ENCODE measurements at places on chromosomes 3 and 15. TPM values are rescaled to one million over a fixed set of nuclear protein-coding genes. Genes with fewer than 3 reads are reported as not detected.

DNA sequence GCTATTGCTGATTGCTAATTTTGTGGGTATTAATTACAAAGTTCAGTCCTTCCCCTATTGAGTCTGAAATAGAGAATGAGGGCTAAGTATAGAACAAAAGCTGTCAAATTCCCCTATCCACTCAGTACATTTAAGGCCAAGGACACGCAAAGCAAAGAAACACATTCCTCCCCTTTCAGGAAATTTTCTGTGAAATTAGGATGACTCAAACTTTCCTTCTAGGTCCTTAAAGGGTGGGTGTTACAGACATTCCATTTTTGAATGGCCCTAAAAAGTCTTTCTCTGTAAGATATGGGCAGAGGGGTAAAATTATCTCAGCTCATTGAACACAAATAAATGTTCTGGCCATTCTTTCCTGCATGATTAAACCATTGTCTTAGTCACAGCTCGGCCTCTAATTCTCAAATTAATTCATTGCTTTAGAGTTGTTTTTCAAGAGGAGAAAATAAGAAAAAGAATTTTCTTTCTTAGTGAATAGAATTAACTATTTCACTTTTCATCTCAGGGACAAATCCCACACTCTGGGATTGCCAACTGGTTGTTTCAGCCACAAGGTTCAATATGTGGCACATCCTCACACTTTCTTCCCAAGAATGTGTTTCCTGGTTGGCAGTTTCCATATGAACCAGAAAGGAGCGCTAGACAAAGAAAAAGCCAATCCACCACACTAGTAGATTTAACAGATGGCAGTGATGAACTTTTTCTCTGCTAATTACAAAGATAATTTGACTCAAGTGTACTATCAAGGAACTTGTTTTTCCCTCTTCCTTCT, 424.1 kb downstream of the ZNF385D start:
- peak; percentile 68 for DNase-seq

DNA sequence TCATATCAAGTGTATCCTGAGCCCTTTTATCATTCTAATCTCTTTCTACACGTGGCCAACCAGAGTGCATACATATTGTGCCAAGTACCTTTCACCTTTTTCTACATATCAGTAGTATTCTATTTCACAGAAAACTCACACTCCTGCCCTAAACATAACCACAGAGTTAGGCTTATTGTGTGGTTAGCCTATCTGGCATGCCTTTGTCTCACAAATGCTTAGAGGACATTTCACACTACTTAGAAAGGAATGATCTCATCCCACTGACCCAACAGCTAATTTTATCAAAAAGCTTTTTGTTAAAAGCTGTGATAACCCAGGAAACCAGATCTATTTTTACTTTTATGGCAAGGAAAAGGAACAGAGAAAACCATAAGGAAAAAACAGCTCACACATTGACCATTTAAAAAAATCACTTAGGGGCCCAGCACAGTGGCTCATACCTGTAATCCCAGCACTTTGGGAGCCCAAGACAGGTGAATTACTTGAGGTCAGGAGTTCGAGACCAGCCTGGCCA, 17.8 kb upstream of the MAP4 start:
- DNase-seq: peak; percentile 82

DNA sequence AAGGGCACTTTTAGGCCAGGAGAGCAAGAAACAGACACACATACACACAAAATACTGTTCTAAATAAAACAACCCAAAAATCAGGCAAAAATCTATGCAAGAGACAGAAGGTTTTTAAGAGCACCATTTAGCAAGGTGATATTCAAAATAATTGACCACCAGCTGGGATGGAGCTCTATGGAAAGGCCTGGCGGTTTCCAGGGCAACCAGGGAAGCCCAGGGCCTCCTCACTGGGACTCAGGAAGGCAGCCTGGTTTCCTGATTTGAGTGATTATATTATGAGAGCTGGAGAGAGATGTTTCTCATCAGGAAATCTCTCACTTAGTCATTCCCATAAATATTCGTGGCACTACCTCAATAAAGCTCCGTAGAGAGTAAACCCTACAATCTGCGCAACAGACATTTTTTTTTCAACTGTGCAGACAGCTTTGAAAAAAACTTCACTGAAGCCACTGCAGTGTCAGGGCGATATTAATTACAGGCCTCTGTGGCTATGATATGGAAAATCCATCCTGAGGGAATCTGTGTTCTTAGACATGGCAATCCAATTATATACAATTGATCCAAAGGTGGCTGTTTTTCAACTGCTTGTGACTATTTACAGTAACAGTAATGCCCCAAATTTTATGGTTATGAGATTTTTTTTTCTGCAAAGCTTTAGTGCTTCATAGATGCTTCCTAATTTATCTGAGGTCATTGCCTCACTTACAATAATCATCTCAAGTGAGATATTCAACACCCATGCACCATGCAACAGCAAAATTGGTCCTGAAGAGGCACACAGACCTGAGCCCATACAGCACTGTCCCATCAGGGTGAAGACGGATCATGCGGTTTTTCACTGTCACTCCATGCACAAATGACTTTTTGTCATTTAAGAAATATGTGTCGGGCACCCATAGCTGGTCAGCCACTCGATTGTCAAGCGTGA, 152.1 kb downstream of the GABRB3 start:
- DNase-seq: no peak

DNA sequence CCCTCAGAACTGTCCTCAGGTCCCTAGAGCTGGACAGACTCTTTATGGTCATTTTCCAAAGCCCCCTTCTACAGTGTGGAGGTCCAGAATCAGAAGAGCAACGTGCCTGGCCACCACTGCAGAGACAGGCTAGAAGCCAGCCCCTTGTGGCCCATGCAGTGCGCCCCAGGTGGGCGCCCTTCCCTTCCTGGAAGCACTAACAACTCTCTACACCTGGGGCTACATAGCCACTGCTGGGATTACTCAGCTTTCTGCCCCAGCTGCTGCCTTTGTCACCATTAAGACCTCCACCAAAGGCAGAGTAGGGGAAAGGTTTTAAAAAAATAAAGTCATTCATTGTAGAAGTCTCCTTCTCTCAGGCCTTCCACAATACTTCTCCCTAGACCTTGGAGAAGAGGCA, 2.3 kb downstream of the RASGRP1 start:
- DNase-seq: no peak

GRCh38 chr3:134009345-134010000, 20.3 kb downstream of the SLCO2A1 start:
- DNase-seq: peak; percentile 66

GRCh38 chr3:52396907-52397591, 47.9 kb downstream of the SEMA3G start:
- DNase-seq: no peak

- DNase-seq: peak; percentile 65
Observed at GRCh38 chr3:113758389-113759024, 11.7 kb downstream of the ATP6V1A start.

DNA sequence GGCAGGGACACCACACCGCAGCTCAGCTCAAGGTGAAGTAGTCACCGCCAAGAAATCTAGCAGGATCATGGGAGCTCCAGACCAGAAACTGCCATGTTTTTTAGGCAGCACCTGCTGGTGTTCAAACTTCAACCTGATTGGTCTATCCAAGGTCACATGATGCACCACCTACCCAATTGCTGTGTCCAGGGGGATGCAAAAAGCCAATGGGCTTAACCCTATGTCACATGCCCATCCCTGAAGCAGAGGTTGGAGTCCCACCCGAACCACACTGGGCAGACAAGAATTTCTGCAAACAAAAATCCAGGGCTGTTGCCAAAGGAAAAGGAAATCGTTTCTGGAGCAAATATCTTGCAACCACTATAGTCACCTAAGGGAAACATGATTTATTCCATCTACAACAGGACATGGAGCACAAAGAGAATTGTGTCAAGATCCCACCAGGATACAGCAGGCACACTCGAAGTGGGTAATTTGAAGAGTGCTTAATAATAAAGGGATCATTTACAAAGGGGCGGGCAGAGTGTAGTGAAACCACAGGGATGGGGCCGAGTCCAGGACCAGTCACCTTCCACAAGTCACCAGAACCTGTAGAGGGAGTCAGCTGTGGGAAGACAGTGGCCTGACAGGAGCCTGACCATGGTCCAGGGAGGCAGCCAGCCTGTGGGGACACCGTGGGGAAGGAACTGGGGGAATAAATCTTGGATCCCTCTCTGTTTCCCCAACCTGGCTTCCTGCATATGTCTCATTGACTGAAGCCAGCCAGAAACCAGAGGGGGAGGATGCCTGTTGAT, 34.2 kb upstream of the TSEN2 start:
- DNase-seq: no peak

GRCh38 chr3:135192929-135193328, 397.9 kb downstream of the EPHB1 start:
- DNase-seq: peak; percentile 79

- no peak for DNase-seq
Observed at GRCh38 chr3:25287291-25287884, 140.7 kb upstream of the RARB start.

DNA sequence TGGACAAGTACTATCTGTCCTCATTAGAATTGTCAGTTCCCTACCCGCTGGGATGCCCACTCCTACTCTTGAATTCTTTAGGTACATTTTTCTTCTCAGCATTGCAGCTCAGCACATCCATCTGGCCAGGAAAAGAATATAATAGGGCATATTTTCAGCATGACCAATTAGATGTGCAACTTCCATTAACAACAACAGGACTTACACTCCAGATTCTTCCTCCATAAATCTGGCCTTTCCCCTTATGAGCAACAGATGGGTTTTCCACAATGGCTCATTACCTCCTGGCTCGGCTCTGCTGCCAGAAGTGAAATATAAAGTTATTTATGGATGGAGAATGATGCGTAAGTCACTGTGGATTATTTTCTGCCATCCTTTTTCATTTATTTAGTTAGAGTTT, 443.8 kb upstream of the TGFBR2 start:
- peak; percentile 89 for DNase-seq

DNA sequence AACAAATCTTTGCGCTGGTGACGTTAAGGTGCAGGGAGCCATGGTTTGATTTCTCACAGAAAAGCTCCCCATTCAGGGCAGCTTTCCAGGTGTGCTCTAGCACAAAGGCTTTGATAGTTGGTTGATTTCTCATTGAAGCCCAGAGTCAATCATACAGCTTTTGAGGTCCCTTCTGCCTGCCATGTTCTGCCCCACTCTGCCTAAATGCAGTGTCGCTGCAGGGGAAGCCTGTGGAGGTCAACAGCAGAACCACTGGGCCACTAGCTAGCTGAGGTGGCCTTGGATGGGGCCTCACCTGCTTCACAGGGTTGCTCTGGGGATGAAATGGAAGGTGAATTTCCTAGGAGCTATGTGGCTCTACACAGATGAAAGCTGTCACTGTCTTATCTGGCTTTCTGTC, 278.3 kb downstream of the TLE3 start:
- DNase-seq: no peak

Gene RPLP1
- total RNA-seq: 167 TPM

Gene ZXDC
- total RNA-seq: 20.0 TPM

Gene SLC12A1
- not detected for total RNA-seq

Measured in GM23248 (cell line).